Upper lobe of right lung (tissue), 1 donor: ENCODE measurements at places on chromosomes 1 and 21. TPM values are rescaled to one million over a fixed set of nuclear protein-coding genes. Genes with fewer than 3 reads are reported as not detected.
A peak's percentile ranks its signal among the peaks of the same experiment; 100 is the strongest.

GRCh38 chr1:66739401-66740157 is 12.7 kb upstream of the DYNLT5 start:
- DNase-seq, result no peak
- no peak overlapping the region for H3K4me3 ChIP-seq
- H3K36me3 ChIP-seq, result no peaks in the 10 kb centered on the region
- no peak overlapping the region for H3K27ac ChIP-seq

GRCh38 chr1:36436821-36437220 is 13.4 kb downstream of the OSCP1 start:
- DNase-seq, result no peak
- no peaks in the 10 kb centered on the region for H3K27me3 ChIP-seq
- H3K4me1 ChIP-seq, result peaks cover 5% of the 10 kb centered on the region
- H3K27ac ChIP-seq, result no peak overlapping the region
- no peak overlapping the region for H3K4me3 ChIP-seq

- DNase-seq, result no peak
- no peak overlapping the region for H3K4me3 ChIP-seq
- H3K27ac ChIP-seq, result no peak overlapping the region
- no peaks in the 10 kb centered on the region for H3K36me3 ChIP-seq
- no peaks in the 10 kb centered on the region for H3K4me1 ChIP-seq
These were observed 264.3 kb downstream of the PTPRU start for GRCh38 chr1:29500651-29501050.

- no peaks in the 10 kb centered on the region for H3K36me3 ChIP-seq
- peak; percentile 54 for DNase-seq
- H3K27ac ChIP-seq, result no peak overlapping the region
These were observed 7.0 kb upstream of the C1orf174 start for GRCh38 chr1:3907031-3907534.

- H3K27me3 ChIP-seq, result peaks cover 91% of the 10 kb centered on the region
- peaks cover 26% of the 10 kb centered on the region for H3K4me1 ChIP-seq
- peak overlapping the region; percentile 50 for H3K4me3 ChIP-seq
- H3K27ac ChIP-seq, result no peak overlapping the region
- H3K36me3 ChIP-seq, result no peaks in the 10 kb centered on the region
- no peak for DNase-seq
These were observed 1.0 kb downstream of the RNF220 start for GRCh38 chr1:44405798-44406736.

The ACTL8 gene
- not detected for total RNA-seq

GRCh38 chr1:84985365-84985764 is 11.5 kb downstream of the MCOLN2 start:
- DNase-seq, result no peak
- no peaks in the 10 kb centered on the region for H3K36me3 ChIP-seq
- H3K4me3 ChIP-seq, result no peak overlapping the region
- no peaks in the 10 kb centered on the region for H3K4me1 ChIP-seq
- H3K27ac ChIP-seq, result no peak overlapping the region

- H3K36me3 ChIP-seq, result no peaks in the 10 kb centered on the region
- DNase-seq, result no peak
- H3K4me3 ChIP-seq, result no peak overlapping the region
- no peaks in the 10 kb centered on the region for H3K4me1 ChIP-seq
These were observed 158.6 kb upstream of the SNX7 start for GRCh38 chr1:98502937-98503336.

The LIN28A gene
- total RNA-seq, result not detected

DNA sequence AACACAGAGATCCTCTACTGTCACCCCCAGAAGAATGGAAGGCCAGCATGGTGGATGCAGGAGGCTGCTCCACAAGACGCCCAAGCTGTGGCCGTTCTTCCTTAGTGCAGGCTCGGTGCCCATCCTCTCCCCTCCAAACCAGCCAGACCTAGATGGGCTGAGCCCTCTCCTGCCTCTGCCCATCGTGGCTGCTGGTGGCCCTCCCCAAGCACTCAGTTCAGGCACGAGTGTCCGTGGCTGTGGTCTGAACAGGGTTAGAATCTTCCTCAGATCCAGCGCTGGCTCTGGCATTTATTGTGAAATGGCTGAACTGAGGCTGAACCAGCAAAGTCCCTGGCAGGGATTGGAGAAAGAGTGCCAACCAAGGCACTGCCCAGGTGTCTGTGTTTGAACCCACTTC is 59.5 kb downstream of the TRIM11 start:
- H3K4me1 ChIP-seq, result no peaks in the 10 kb centered on the region
- H3K27me3 ChIP-seq, result no peaks in the 10 kb centered on the region
- no peak for DNase-seq
- H3K36me3 ChIP-seq, result no peaks in the 10 kb centered on the region

- H3K4me1 ChIP-seq, result peaks cover 22% of the 10 kb centered on the region
- H3K27ac ChIP-seq, result no peak overlapping the region
- H3K36me3 ChIP-seq, result peaks cover 9% of the 10 kb centered on the region
- no peak for DNase-seq
These were observed 5.8 kb downstream of the TTC13 start for GRCh38 chr1:230972855-230973271.

GRCh38 chr1:232476538-232476950 is 153.4 kb downstream of the SIPA1L2 start:
- no peaks in the 10 kb centered on the region for H3K36me3 ChIP-seq
- H3K4me3 ChIP-seq, result no peak overlapping the region
- no peaks in the 10 kb centered on the region for H3K27me3 ChIP-seq
- H3K27ac ChIP-seq, result no peak overlapping the region
